Fibroblast of pulmonary artery (primary cell): ENCODE measurements at places on chromosomes 5 and 9.

DNA sequence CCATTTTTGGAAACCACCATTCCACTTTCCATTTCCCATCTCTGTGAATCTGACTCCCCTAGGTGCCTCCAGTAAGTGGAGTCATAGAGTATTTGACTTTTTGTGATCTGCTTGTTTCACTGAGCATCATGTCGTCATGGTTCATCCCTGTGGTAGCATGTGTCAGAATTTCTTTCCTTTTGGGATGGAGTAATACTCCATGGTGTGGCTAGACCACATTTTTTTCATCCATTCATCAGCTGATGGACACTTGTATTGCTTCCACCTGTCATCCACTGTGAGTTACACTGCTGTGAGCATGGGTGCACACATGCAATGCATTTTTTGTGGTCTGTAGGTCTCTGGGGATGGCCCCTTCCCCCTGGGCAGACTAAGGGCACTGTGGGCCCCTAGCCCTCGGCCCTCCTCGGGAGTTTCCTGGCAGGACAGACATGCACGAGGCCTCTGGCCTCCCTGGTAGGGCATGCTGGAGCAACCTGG lies 115.9 kb downstream of the GADD45G start:
- DNase-seq, result no peak

DNA sequence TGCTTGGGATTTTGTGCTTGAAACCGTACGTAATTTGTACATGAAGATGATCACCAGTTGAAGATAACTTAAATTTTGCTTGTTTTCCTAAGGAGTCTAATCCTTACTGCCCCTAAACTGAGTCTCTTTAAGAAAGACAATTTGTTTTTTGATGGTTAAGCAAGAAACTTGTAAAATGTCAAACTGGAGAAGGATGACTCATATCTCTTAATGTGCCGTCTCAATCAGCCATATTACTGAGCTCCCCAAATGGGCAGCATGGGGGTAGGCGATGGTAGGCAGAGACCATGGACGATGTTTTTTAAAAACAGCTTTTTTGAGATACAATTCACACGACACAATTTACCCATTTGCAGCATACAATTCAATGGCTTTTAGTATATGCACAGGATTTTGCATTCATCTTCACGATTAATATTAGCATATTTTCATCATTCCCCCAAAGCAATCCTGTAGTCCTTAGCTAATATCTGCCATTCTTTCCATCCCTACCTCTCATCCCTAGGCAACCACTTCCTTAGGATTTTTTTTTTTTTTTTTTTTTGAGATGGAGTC lies 14.3 kb downstream of the ARHGAP26 start:
- DNase-seq, result no peak

- peak; percentile 20 for DNase-seq
These were observed 807.9 kb upstream of the NUDT12 start for GRCh38 chr5:104370523-104370922.

GRCh38 chr5:117454716-117455212 lies 880.1 kb upstream of the SEMA6A start:
- DNase-seq, result peak; percentile 27

- DNase-seq, result peak; percentile 82
These were observed 14.3 kb downstream of the CD180 start for GRCh38 chr5:67182301-67182790.

DNA sequence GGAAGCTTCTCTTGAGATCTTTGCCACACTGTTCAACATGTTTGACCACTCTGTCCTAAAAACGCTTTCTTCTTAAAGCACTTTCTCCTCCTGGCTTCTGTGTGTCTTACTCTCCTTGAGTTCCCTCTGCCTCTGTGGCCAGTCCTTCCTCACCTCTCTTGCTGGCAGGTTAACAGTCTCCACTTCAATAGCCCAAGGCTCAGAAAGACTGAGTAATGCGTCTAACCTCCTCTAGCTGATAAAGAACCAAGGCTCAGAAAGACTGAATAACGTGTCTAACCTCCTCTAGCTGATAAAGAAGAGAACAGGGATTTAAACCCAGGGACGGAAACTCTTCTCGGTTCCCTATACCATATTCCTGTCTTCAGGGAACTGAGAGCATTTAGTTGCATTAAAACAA lies 205.2 kb downstream of the AOPEP start:
- no peak for DNase-seq
